Activated CD4-positive, alpha-beta T cell treated with anti-CD3 and anti-CD28 coated beads, Interleukin-2, Interleukin-6, amounts not matched to agents 100 ng/mL and 50 ng/mL, durations not matched to agents 16 hours and 8 hours (primary cell): ENCODE measurements at places on chromosomes 5 and 9.

GRCh38 chr9:133396952-133397351, 20.8 kb downstream of the STKLD1 start:
- no peak for DNase-seq

GRCh38 chr9:134563397-134563796, 78.2 kb upstream of the COL5A1 start:
- DNase-seq: no peak

DNA sequence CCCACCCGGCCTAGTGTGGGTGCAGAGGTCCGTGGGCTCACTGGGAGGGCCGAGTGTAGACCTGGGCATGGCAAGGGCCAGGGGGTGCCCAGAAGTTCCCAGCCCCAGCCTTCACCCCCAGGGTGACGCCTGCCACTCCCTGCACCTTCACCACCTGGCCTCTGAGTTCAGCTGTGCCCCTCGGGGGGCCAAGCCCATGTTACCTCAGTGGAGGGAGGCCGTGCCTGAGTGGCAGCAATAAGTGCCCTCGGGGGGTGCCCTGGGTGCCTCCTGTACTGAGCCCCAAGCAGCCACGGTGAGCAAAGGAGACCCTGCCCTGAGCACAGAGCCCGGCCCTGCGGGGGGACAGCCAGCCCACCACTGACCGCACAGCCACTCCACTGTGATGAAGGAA, 10.3 kb upstream of the FCN2 start:
- no peak for DNase-seq

DNA sequence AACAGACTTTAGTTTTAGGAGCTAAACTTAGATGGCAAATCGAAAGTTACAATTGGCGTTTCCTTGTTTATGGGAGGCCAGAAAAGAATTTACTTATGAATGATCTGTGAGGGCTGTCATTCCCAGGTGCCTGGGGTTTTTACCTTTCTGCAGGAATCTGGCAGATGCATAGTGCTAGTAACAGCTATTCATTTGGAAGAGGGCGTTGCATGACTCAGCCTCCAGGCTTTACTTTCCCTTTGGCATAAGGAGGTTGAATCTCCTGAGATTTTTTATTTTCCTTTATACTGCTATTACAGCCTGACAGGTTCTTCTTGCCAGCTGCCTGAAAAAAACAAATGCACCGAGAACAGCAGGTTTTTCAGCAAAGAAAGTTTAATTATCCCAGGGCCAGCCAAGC, 30.0 kb downstream of the CARD6 start:
- DNase-seq: no peak

DNA sequence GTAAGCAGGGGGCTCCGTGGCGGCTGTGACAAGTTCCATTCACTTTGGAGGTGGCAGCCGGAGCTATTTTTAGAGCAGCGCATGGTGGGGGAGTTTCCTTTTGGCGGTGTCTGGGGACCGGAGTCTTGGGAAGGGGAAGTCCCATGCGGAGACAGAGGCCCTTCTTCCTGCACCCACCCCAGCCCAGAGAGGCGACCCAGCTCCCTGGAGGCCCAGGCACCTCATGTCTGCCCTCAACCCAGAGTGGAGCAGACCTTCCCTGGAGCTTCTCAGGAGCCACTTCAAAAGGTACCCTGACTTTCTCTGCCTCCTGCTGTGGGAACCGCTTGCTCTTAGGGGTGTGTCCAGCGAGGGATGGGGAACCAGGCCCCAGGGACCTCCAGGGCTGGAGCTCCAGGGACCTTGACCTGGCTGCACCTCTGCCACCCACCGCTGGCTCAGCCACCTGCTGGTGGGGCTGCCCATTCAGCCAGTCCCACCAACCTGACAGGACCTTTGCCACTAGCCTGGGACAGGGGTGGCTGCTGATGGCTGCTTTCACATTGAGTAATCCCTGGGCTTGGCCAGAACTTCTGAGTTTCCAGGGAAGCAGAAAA, 34.1 kb downstream of the NEK6 start:
- DNase-seq: peak; percentile 74

- peak; percentile 18 for DNase-seq
Observed at GRCh38 chr9:73199886-73200285, 48.2 kb downstream of the ANXA1 start.

GRCh38 chr5:87541033-87541432, 128.3 kb upstream of the CCNH start:
- DNase-seq: no peak

- DNase-seq: no peak
Observed at GRCh38 chr5:38463634-38464521, 92.6 kb downstream of the LIFR start.

DNA sequence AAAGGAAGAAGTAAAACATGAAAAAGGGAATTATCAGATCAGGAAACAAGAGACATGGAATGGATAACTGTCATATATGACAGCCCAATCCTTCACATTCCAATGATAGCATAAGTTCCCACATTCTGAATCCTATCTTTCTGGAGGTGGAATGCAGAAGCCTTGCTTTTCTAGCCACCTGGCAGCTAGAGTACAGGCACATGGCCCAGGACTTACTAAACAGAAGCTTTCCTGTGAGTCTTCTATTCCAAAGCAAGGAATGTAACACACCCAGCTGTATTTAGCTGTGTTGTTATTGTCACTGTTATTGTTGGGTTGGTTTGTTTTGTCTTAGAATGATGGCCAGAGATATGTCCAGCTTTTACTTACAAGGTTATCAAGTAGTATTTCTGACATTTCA, 780.5 kb upstream of the ZNF608 start:
- DNase-seq: no peak

GRCh38 chr9:35424356-35425352, 65.3 kb upstream of the RUSC2 start:
- DNase-seq: no peak

GRCh38 chr5:172548311-172548731, 92.7 kb upstream of the NEURL1B start:
- no peak for DNase-seq
